Activated naive CD8-positive, alpha-beta T cell treated with anti-CD3 and anti-CD28 coated beads, Interleukin-2, amount 10 ng/mL, durations not matched to agents 7 days and 5 days (primary cell): ENCODE measurements at places on chromosomes 12 and 14. TPM values are rescaled to one million over a fixed set of nuclear protein-coding genes. Genes with fewer than 3 reads are reported as not detected.

DNA sequence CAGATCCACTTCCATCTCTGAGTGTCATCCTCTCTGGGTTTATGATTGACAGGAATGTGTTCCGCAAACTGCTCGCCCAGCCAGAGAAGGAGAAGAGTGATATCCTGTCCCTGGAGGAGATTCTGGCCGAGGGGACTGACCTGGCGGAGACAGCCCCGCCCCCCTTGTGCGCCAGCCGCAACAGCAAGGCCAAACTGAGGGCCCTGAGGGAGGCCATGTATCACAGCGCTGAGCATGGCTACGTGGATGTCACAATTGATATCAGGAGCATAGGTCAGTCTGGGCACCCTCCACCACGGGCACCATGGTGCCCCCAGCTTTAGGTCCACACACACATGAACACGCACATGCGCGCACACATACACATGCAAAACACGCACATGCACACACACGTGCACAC lies 67.5 kb upstream of the PWP1 start:
- H3K36me3 ChIP-seq, result peaks cover 1% of the 10 kb centered on the region
- no peak overlapping the region for H3K27ac ChIP-seq
- no peak for DNase-seq

GRCh38 chr14:103023881-103024473 lies 33.4 kb downstream of the CDC42BPB start:
- DNase-seq, result no peak
- no peak overlapping the region for H3K27ac ChIP-seq
- H3K27me3 ChIP-seq, result peaks cover 8% of the 10 kb centered on the region

GRCh38 chr14:24875991-24876878 lies 173.7 kb downstream of the STXBP6 start:
- DNase-seq, result no peak
- no peaks in the 10 kb centered on the region for H3K36me3 ChIP-seq
- no peak overlapping the region for H3K27ac ChIP-seq
- H3K4me1 ChIP-seq, result no peaks in the 10 kb centered on the region

DPY19L2 gene
- total RNA-seq, result 8.7 TPM

NOPCHAP1 gene
- 11.8 TPM for total RNA-seq

MYH6 gene
- not detected for total RNA-seq

TCL1B gene
- not detected for total RNA-seq

ACVRL1 gene
- not detected for total RNA-seq
